ENCODE measurements at places on chromosomes 2 and 18. TPM values are rescaled to one million over a fixed set of nuclear protein-coding genes. Genes with fewer than 3 reads are reported as not detected.
A peak's percentile ranks its signal among the peaks of the same experiment; 100 is the strongest.

GRCh38 chr2:27280826-27281225 lies 1.4 kb upstream of the TRIM54 start:
- H3K4me3 ChIP-seq, result no peak overlapping the region
- H3K27ac ChIP-seq, result no peak overlapping the region
- DNase-seq, result no peak
- no peaks in the 10 kb centered on the region for H3K36me3 ChIP-seq
- H3K4me1 ChIP-seq, result peaks cover 3% of the 10 kb centered on the region

NPHP1 gene
- 1.6 TPM for total RNA-seq

MARCO gene
- total RNA-seq, result not detected

NGEF gene
- not detected for total RNA-seq

- peaks cover 22% of the 10 kb centered on the region for H3K27me3 ChIP-seq
- no peak overlapping the region for H3K27ac ChIP-seq
Measured at GRCh38 chr18:37343542-37343851, 222.1 kb downstream of the CELF4 start.

AGXT gene
- not detected for total RNA-seq

DNA sequence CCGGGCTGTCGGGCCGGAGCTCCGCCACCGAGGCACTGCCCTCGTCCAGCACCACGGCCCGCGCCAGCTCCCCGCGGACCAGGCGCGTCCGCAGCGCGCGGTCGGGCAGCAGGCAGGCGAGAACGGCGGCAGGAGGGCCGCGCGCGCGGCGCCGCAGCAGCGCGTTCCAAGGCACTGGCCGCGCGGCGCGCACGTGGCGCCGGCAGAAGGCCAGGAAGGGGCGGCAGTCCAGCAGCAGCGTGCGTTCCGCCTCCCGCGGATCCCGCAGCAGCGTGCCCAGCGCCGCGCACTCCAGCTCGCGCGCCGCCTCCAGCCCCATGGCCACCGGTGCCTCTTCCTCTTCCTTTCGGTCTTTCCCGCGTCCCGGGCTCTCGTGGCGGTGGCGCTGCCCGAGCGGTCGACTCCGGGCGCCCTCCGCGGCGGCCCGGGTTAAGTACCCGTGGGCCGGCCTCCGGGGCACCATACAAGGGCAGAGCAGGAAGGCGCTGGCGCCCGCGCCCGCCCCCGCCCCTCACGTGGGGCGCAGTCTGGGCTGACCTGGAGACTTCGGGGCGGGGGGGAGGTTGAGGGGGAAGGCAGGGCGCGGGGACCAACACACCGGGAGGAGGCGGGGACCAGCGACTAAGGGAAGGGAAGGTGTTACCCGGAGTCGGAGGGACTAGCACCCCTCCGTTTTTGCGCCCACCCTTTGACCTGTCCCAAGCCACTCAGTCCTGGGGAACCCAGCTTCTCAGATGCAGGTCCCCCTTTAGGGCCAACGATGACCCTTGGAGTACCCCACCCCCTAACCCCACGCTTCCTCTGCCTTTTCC lies at the start of gene DUSP2:
TSS of gene DUSP2 (minus strand) at position 405 of the 812 bp plus-strand sequence. CDS start at position 319, 86 bp downstream.
- DNase-seq, result peak; percentile 97
- peaks cover 32% of the 10 kb centered on the region for H3K36me3 ChIP-seq
- H3K4me1 ChIP-seq, result peaks cover 59% of the 10 kb centered on the region

DNA sequence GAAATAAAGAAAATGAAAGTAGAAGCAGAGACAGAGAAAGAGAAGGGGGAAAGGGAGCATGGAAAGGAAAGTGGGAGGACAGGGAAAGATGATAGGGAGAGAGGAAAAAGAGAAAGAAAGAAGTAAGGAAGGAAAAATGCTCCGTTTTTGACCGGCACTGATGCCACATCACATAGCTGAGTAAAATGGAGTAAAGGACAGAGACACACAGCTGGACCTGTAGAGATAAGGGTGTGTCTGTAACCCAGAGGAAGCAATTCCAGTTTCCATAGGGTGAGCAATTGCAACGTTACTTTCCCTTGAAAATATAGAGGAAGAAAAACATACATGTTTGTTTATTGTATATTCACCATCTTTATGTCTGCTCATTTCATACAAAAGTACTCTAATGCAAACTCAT lies 1866.9 kb upstream of the PIK3C3 start:
- H3K36me3 ChIP-seq, result no peaks in the 10 kb centered on the region
- no peaks in the 10 kb centered on the region for H3K4me1 ChIP-seq
- H3K4me3 ChIP-seq, result no peak overlapping the region
- DNase-seq, result no peak
- H3K27ac ChIP-seq, result no peak overlapping the region

- H3K27me3 ChIP-seq, result no peaks in the 10 kb centered on the region
- H3K4me1 ChIP-seq, result peaks cover 53% of the 10 kb centered on the region
- H3K4me3 ChIP-seq, result no peak overlapping the region
Measured at GRCh38 chr2:161954103-161954502, 119.9 kb downstream of the DPP4 start.

GRCh38 chr2:124911560-124911959 lies 886.5 kb downstream of the CNTNAP5 start:
- H3K4me1 ChIP-seq, result no peaks in the 10 kb centered on the region
- no peak overlapping the region for H3K4me3 ChIP-seq
- no peaks in the 10 kb centered on the region for H3K36me3 ChIP-seq
- DNase-seq, result no peak
- H3K27me3 ChIP-seq, result no peaks in the 10 kb centered on the region

GRCh38 chr18:3867864-3868311 lies 417.9 kb downstream of the TGIF1 start:
- H3K27ac ChIP-seq, result no peak overlapping the region
- H3K4me1 ChIP-seq, result no peaks in the 10 kb centered on the region
- H3K27me3 ChIP-seq, result peaks cover 27% of the 10 kb centered on the region
- H3K4me3 ChIP-seq, result no peak overlapping the region
- H3K36me3 ChIP-seq, result no peaks in the 10 kb centered on the region

ASPRV1 gene
- total RNA-seq, result 0.74 TPM

All from activated naive CD8-positive, alpha-beta T cell treated with anti-CD3 and anti-CD28 coated beads for 36 hours (primary cell).